ENCODE measurements at places on chromosomes 13 and 19.

DNA sequence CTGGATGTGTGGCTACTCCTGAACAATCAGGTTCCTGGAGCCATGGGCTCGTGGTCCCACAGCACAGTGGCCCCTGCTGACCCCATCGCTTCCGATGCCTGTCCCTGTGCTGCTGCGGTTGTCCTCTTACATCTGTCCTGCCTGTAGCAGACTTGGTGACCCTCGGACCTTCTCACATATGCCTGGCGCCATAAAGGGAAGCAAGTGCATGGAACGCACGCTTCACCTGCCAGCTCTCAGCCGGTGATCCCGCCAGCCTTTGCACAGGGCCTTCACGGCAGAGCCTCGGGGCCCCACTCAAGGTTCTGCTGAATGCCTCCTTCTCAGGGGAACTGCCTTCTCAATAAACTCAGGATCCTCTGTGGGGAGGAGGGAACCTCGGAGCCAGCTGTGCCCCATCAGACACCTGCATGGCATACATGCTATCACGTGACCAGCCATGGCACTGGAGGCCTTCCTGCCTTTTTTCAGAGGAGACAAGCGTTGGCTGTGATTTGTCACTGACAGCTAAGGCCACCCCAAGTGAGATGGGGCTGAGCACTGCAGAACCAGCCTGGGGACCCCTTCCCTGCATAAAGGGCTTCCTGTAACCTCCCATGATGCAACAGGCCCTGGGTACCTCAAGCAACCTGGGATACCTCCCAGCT lies 24.3 kb downstream of the PEPD start:
- DNase-seq: no peak

GRCh38 chr19:41587101-41587837 lies 11.3 kb downstream of the CEACAM21 start:
- no peak for DNase-seq

DNA sequence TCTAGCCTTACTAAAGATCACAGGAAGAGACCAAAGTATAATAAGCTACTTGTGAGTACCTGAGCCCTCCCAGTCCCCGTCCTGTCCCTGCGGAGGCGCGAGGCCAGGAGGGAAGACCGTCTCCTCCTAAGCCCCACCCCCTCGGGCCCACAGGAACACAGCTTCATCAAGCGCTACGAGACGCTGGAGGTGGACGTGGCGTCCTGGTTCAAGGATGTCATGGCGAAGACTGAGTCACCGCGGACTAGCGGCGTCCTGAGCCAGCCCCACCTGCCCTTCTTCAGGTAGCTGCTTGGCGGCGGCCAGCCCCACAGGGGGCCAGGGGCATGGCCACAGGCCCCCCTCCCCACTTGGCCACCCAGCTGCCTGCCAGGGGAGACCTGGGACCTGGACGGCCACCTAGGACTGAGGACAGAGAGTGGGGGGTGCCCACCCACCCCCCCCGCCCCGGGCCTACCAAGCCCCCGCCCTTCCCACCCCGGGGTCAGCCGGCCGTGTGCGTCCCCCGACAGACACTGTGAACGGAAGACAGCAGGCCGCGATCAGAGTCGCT lies 2.4 kb upstream of the TGFBR3L start:
- no peak for DNase-seq

DNA sequence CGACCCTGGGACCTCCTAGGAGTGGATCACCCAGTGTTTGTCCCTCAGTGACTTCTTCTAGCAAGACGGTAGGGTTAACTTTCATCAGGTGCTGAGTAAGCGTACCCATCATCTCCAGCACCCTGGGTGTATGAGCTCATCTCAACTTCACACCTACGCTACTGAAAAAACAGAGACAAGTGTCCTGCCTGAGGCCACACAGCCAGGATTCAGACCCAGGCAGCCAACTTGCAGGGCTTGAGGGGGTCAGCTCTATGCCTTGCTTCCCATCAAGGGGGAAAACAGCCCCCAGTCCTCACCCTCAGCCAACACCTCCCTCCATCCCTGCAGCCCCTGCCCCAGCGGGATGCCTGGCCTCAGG lies 4.6 kb downstream of the TLE2 start:
- DNase-seq: no peak

DNA sequence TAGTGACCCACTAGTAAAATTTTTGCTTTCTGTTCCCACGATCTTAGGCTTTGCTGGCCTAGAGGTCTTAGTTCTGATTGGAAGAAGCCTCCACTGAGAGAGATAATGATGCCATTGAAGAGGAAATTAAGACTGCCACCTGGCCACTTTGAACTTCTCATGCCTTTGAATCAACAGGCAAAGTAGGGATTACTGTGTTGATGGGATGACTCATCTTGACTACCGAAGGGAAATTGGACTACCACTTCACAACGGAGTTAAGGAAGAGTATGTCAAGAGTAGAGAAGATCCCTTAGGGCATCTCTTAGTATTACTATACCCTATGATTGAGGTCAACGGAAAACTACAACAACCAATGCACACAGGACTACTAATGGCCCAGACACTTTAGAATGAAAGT lies 12.7 kb upstream of the FREM2 start:
- DNase-seq: no peak

- no peak for DNase-seq
Measured at GRCh38 chr13:98307463-98308085, 130.5 kb upstream of the RNF113B start.

DNA sequence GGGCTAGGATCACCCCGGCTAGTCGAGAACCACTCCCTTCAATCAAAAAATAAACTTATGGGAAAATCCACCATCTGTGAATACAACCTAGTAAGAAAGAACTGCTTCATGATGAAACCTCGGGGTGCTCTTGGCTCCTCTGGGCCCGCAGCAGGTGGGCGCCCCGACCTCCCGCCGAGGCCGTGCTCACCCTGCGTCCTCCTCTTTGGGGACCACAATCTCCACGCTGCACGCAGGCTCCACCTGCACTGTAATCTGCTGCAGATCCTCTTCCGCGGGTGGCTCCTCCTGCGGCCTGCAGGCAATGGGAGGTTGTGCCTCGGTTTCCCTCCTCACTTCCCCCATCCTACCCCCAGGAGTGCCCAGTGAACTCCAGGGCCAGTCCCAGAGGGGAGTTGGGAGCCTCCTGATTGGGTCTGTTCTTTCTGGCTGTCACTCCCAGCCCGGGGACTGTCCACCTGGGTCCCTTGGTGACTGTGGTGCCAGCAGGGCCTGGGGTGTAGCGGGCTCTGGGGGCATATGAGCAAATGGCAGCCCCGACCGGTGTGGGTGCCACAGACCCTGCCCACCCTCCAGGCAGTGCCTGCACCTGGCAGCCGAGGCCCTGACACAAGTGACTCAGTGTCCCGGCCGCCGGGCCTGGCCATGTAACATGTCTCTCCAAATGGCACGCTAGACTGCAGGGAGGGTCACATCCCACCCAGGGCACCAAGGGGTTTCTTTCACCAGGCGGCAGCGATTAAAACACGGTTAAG lies 15.1 kb upstream of the CACTIN start:
- DNase-seq: no peak

DNA sequence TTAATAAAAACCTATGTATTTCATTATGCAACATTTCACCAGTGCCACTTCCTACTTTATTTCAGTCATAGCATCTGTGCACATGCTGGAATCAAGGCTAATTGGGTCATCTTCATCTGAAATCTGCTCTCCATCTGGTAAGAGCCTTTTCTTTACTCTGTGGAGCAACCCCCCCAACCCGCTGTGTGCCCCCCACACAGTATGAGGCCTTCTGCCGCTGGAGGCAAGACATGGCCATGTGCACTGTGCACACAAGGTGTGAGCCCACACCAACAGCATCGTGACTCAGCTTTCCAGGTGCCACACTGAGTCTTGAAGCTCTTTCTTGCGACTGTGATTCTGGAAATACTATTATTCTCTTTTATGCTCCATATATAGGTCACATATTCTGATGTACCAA lies 471.0 kb downstream of the TBC1D4 start:
- DNase-seq: no peak

GRCh38 chr13:33183431-33184111 lies 102.0 kb downstream of the STARD13 start:
- DNase-seq: no peak

- DNase-seq: no peak
Measured at GRCh38 chr19:39444598-39445195, 685 bp upstream of the SUPT5H start.

GRCh38 chr19:38319421-38320258 lies at the start of gene KCNK6:
KCNK6 (plus strand) TSS chr19:38319845; CDS start chr19:38319951, 106 bp downstream.
- DNase-seq: peak; percentile 84

GRCh38 chr19:5339198-5339949 lies 1.2 kb downstream of the PTPRS start:
- no peak for DNase-seq

DNA sequence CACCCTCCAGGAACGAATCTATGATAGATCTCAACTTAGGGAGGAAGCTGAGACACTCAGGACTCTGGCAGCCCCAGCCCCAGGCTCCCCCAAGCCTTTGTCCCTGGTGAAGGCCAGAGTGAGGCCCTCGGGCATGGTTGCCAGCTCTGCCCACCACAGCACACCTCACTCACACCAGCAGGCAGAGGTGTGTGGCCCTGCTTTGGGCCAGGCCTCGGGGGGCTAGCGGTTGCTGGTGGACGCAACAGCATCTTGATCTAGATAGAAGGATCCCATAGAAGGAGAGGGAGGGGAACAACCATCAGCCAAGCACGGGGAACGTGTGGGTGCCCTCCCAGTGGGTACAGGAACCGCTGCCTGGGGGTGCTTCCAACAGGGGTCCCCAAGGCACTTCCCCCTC lies 36.7 kb downstream of the DNMT1 start:
- no peak for DNase-seq

- no peak for DNase-seq
Measured at GRCh38 chr13:61410669-61411297, 4.9 kb downstream of the PCDH20 start.

- DNase-seq: no peak
Measured at GRCh38 chr13:19672990-19673389, 39.5 kb downstream of the MPHOSPH8 start.

DNA sequence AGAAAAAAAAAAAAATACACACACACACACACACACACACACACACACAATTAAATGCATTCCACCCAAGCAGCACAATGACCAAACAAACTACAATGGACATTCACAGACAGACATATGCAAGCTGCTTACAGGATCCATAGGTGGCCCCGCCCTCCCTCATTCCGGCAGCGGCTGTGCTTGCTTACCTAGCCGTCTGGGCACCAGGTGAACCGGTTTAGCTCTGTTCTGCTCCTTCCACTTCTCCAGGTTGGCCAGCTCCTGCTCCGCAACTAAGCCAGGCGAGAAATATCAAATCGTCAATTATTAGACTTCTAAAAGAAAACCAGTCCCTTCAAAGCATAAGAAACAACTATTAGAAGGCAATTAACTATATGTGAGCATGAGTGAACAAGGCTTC lies 23.1 kb downstream of the EPSTI1 start:
- no peak for DNase-seq

DNA sequence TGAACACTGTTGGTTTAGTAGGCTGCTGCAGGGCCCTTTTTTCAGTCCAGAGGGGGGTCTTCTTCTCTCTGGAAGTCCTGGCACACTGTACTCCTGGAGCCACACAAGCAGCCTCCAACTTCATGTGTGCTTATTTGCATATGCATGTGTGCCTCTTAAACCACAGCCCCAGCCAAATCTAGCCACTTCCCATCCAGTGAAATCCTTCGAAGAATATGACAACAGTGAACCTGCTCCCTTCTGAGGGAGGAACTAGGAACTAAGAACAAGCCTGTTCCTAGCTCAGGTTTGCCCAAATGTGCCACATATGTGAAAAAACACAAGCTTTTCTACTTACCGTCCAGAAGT lies 348.5 kb downstream of the FOXO1 start:
- no peak for DNase-seq

- no peak for DNase-seq
Measured at GRCh38 chr13:79847882-79848592, 367.1 kb downstream of the NDFIP2 start.

DNA sequence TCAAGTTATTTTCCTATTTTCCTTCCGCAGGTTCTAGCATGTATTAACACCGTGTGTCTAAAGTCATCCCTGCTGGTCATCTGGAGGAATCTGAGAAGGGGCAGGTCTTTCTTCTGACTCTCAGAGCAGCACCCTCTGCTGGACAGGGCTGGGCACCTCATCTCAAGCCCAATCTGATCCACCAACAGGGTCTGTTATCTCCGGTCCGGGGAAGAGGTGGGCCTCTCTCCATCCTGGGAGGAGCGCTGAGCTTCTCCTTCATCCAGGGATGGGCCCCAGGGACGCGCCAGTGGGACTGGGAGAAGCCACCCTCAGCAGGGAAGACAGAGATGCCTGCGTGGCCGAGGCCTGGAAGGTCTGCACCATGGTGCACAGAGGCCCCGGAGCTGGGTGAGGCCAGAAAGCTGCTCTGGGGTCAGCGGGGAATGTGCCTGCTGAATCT lies 26.0 kb upstream of the ZNF331 start:
- DNase-seq: peak; percentile 80

DNA sequence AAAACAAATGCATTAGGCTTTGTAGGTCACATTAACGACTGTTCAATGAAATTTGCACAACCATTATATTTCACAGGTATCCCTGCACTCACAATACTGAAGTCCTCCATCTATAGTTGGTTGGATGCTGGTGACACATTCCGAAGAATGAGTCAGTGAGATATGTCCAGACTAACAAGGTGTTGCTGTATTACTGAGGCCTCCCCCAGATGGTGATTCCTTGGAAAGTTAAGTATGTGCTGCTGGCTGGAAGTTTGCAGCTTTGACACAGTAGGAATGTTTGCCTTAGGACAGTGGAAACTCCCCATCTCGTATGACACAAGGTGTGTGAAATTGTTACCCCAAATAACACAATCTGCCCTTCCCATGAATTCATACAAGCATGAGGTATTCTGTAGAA lies 46.6 kb downstream of the FGF14 start:
- DNase-seq: no peak

DNA sequence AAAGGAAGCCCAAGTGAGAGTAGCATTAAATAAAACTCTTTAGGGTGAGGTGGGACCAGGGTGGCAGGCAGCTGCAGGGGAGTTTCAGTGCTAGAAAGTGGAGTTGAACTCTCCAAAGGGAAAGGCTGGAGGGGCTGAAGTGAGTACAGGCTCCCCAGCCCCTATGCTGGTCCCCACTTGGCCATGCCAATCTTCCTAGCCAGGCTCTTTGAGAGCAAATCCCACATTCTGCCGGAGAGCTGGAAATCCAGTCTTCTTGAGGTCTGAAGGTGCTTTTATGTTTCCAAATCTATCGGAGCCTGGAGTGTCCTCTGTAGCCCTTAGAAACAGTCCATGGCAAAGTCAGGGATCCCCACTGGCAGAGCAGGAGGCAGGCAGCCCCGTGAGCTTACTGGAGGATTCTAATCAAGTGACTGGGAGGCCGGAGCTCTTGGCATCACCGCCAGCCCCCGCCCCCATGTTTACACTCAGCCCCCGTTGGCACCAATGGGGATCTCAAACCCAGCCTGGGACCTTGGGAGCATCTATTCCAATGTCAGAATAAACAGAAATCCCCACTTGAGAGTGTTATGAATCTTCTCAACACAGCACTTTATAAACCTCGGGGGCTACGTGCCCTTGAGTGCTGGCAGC lies 18.3 kb downstream of the ZNF536 start:
- DNase-seq: no peak

DNA sequence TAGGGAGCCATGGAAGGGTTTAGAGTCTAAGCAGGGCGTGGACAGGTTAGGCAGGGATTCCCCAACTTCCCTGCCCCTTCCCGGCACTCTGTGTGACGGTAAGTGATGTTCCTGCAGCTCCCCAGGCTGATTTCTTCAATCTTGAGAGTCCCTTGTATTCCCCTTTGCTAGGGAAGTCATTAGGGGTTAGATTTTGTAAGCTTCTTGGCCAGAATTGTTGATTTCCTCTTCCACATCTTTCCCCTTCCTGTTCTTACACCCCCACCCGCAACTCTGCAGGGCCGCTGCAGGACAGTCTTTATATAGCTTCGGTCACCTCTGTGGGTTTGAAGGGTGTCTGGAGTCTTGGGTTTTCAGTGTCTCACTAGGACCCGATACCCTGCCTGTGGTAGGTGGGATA lies 10.6 kb upstream of the ADGRE1 start:
- DNase-seq: no peak

GRCh38 chr13:44313674-44314073 lies 60.0 kb upstream of the SERP2 start:
- DNase-seq: no peak

Measured in activated effector memory CD4-positive, alpha-beta T cell treated with anti-CD3 and anti-CD28 coated beads, Interleukin-2, amount 50 U/mL, for 16 hours (primary cell).